ENCODE measurements at places on chromosomes 4 and X. TPM values are rescaled to one million over a fixed set of nuclear protein-coding genes. Genes with fewer than 3 reads are reported as not detected.

Gene PDLIM5
- 81.5 TPM for polyA plus RNA-seq

Gene MAGIX
- 0.82 TPM for polyA plus RNA-seq

Gene P2RY8
- polyA plus RNA-seq = not detected

Gene VEGFC
- polyA plus RNA-seq = 30.1 TPM

Gene MAGED1
- polyA plus RNA-seq = 549 TPM

Gene ZDHHC9
- 40.9 TPM for polyA plus RNA-seq

Gene PABPC4L
- 1.3 TPM for polyA plus RNA-seq

Gene CSN1S1
- not detected for polyA plus RNA-seq

Gene GSX2
- not detected for polyA plus RNA-seq

Gene RPL10
- polyA plus RNA-seq = 3,912 TPM

Gene EDA2R
- polyA plus RNA-seq = 30.9 TPM

Gene ZNF674
- polyA plus RNA-seq = 4.0 TPM

Gene MAGEA6
- polyA plus RNA-seq = not detected

Gene HPSE
- polyA plus RNA-seq = 0.32 TPM

Gene FATE1
- not detected for polyA plus RNA-seq

GRCh38 chrX:152813206-152813605 is 17.4 kb downstream of the CETN2 start:
- no peak for DNase-seq

- DNase-seq = no peak
Measured at GRCh38 chrX:10206317-10206716, 49.5 kb downstream of the CLCN4 start.

- no peak for DNase-seq
Measured at GRCh38 chr4:172899861-172900260, 268.8 kb upstream of the GALNT7 start.

- DNase-seq = no peak
Measured at GRCh38 chr4:83247415-83248357, 36.9 kb downstream of the COQ2 start.

DNA sequence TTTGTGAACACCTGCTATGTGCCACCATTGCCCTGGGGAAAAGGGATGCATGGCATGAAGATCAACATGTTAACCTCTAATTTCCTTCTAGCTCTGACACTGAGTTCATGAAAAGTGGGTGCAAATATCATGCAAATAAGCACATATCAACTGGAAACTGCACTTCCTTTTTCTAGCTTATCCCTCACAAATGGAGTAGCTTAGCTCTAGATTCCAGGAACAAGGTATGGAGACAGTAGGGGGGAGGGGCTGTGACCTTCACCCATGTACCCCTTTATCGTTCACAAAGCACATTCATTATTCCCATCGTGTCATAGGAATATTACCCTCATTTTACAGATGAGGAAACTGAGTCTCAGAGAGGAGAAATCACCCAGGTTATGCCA is 37.4 kb downstream of the STARD8 start:
- no peak for DNase-seq

GRCh38 chr4:110616238-110617074 is 6.4 kb downstream of the PITX2 start:
- no peak for DNase-seq

DNA sequence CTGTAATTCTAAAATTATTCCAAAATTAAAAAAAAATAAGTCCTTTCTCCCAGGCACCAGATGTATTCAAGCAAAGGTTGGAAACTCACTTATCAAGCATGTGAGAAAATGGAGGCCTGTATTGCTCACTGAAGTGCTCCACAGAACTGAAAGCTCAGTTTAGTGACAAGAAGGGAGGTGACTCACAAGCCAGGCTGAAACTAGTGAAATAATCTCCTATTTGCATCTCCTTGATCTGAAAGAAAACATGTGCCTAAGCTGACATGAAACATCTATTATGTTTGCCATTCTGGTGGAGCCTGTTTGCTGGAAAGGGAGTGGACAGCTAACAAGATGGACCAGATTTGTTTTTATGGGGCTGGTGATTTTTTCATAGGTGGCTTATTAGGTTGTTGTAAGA is 54.0 kb upstream of the AMELX start:
- DNase-seq = no peak

GRCh38 chr4:139791681-139792080 is 126.1 kb downstream of the MGST2 start:
- DNase-seq = no peak

- no peak for DNase-seq
Measured at GRCh38 chr4:146029939-146030710, 91.5 kb upstream of the ZNF827 start.

DNA sequence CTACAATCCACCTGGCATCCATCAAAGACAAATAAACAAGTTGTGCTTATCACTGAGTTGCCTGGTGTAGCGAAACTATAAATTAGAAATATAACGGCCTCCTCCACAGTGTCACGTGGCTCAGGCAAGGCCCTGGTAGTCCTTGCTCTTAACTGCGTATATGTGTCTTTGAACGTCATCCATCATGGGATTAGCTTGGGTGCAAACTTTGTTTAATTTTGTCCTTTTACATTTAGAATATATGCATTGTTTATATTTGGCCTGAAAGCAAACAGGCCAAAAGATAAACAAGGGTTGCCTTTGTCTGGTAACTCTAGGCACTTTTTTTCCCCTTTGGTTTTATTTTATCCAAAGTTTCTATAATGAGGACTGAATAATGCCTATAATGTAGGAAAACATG is 184.9 kb downstream of the KIT start:
- no peak for DNase-seq

DNA sequence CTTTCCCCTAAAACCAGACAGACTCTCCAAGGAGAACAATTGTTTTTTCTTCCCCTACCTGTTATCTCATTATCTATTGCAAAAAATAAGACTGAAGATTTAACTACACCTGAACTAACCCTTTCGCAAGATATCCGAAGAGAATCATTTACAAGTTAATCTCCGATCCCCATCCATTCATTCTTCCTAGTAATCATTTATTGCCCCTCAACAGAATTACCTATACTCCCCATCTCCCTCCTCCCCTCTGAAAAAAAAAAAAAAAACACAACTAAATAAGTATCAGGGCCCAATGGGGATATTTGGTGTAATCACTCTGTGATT is 28.9 kb upstream of the AP1S2 start:
- no peak for DNase-seq

DNA sequence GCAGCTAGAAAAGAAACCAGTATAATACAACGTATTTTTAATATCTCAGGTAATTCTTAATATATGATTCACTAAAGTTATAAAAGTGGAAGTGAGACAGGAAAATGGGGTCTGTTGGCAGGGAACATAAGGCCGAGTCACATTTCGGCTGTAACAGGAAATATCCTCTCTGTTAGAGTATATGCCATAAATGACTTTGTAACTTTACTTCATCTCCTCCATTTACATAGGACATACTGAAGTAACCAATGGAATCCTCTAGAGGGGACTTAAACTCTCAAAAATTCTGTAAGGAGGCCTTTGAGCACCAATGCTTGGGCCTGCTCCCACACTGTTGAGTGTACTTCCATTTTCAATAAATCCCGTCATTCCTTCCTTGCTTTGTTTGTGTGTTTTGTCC is 71.3 kb downstream of the ANKRD17 start:
- DNase-seq = no peak

- no peak for DNase-seq
Measured at GRCh38 chr4:91099666-91100065, 972.5 kb downstream of the CCSER1 start.

- no peak for DNase-seq
Measured at GRCh38 chr4:21656832-21657231, 291.7 kb downstream of the KCNIP4 start.

DNA sequence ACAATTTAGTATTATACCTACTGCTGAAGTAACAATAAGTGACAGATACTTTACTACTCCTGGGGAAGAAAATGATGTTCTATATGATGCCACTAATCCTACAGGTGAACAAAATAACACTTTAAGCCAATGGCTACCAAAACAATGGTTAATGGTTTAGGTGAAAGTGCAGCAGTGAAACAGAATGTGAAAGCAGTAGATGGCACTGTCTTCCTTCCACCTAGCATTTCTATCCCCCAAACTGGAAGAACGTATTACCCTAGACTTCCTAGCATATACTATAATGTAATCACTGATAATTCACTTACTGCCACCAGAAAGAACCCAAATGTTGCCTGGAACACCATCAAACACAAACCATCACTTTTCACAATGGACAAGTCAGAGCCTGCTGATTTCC is 18.9 kb upstream of the CABS1 start:
- no peak for DNase-seq

DNA sequence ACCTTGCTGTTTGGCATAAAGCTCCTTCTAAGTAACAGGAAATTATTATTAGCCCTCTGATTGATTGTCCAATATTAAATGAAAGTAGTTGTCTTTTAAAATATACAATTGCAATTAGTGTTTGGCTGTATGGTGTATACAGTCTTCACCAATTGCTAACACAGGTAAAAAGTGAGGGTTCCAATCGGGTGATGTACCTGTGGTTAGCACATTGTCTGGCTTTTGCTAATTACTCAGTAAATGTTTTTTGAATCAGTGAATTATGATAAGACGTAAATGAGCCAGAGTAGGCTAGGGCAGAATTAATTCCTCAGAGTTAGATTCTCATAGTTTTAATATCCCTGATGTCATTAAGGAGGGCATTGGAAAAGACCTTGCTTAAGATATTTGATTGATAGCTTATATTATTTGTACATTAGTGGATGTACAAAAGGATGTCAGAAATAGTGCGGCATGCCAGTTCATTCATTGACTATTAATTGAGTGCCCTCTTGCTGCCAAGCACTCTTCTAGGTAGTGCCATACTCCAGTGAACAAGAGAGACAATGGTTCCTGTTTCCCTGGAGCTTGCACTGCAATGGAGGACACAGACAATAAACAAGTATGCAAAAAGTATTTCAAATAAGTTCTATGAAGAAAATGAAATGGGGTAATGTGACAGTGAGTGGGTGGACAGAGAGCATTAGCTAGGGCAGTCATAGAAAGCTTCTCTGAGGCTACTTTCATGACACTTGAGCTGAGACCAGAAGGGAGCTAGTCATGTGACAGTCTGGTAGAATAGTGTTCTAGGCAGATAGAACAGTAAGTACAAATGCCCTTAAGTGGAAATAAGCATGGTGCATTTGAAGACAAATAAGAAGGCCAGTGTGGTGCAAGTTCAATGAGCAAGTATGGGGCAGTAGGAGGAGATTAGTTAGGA is 205.9 kb upstream of the CASK start:
- DNase-seq = no peak
